ENCODE measurements at places on chromosomes 12 and 14. TPM values are rescaled to one million over a fixed set of nuclear protein-coding genes. Genes with fewer than 3 reads are reported as not detected.

DNA sequence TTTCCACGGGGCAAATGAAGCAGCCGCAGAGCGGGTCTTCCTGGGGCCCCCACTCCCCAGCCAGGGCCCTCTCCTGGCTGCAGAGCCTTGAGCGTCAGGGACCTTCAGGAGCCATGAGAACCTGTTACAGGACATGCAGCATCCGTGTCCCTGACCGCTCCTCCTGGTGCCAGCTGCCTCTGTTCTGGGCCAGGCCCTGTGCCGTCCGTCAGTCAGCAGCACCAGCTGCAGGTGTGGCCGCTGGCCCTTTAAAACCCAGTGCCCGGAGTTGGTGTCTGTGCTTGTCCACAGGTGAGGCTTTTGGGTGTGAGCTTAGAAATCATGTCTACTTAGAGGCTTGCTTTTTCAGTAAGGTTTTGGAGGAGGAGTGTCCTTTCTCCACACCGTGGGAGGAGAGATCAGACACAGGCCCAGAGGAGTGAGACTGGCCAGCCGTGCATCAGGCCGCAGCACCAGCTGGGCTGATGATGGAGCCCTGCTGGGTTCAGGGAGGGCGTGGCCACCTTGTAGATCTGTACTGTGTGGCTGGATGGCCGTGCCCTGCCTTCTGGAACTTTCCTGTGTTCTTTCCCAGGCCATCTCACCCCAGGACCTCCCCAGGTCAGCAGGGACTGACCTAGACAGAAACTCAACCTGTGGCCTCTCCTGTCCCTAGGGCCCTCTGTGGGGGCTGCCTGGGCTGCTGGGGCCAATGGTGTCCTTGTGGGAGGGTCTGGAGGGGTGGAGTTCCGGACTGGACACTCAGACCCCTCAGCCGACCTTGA lies 27.1 kb downstream of the AACS start:
- no peak for DNase-seq

GRCh38 chr12:6542209-6543009 lies 8.1 kb downstream of the GAPDH start:
- no peak for DNase-seq

DNA sequence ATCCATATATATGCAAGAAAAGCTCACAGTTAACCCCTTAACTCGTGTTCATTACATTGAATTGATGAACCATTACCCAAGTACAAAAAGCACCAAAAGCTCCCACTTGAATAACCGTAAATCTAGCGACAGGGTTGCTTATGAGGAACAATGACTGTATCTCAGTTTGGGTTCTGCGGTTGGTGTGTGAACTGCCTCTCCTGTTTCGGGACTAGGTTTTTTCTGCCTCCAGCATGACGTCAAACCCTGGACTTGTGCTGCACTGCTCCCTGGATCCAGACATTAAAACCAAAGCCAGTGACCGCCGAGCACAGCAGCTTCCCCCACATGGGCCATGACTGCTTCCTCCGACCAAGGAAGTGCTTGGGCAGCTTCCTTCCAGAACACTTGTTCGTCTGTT lies 77.7 kb downstream of the SETD3 start:
- DNase-seq: no peak

- DNase-seq: no peak
Measured at GRCh38 chr12:106192659-106193393, 54.1 kb upstream of the NUAK1 start.

DNA sequence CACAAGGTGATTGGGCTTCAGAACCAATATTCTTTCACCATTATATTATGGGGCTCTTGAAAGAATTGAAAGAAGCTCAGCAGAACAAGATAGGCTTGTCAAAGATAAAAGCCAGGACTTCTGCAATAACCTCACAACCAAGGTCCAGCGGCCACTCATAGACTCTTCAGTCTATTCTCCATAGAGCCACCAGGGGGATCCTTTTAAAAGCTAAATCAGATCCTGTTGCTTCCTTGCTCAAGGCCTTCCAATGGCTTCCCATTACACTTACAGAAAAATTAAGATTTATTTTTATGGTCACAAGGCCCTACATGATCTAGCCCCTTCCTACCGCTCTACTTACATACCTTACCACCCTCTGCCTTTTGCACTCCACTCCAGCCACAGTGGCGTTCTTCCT lies 169.6 kb downstream of the C12orf42 start:
- peak; percentile 33 for DNase-seq

- DNase-seq: no peak
Measured at GRCh38 chr14:90060312-90060964, 1.4 kb upstream of the KCNK13 start.

GRCh38 chr12:102408487-102409297 lies 71.7 kb downstream of the IGF1 start:
- DNase-seq: no peak

DNA sequence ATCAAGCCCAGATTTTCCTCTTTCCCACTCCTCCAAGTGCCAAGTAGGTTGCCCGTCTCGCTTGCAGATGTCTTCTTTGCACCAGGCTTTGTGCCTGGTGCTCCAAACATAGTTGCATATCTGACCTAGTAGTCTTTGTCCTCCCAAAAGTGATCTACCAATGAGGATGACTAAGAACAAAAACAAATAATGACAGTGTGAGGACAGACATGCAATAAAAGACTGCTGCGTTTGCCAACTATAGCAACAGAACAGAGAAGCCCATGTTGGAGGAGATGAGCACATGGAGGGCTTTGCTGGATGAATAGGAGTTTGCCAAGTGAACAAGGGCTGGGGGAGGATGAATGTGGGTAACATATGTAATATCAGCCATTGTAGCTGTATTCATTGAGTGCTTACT lies 15.6 kb downstream of the DTX1 start:
- DNase-seq: no peak

GRCh38 chr14:24432259-24433131 lies 2.7 kb downstream of the KHNYN start:
- no peak for DNase-seq

DNA sequence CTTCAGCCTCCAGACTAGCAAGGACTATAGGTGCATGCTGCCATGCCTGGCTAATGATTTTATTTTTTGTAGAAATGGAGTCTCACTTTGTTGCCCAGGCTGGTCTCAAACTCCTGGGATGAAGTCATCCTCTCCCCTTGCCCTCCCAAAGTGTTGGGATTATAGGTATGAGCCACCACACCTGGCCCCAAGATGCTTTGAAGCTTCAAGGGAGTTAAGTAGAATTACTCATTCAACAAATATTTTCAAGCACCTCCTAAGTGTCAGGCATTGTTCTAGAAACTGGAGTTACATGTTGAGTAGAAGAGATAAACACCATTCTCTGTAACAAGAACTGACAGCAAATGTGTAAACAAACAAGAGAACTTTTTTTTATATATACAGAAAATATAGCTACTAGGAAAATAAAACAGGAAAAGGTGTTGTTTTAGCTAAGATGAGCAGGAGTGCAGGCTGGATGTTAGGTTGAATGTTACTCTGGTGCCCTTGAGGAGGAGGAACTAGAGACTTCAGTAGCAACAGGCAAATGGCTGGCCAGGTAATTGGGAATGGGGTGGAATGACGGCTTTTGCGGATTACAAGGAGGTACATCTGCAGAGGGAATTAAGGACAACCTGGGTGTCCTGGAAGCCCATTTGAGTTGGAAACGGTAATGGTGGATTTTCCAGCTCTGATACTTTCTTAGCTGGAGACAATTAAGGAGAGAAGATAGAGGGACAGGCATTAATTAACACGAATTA lies 32.0 kb upstream of the CFAP54 start:
- no peak for DNase-seq

DNA sequence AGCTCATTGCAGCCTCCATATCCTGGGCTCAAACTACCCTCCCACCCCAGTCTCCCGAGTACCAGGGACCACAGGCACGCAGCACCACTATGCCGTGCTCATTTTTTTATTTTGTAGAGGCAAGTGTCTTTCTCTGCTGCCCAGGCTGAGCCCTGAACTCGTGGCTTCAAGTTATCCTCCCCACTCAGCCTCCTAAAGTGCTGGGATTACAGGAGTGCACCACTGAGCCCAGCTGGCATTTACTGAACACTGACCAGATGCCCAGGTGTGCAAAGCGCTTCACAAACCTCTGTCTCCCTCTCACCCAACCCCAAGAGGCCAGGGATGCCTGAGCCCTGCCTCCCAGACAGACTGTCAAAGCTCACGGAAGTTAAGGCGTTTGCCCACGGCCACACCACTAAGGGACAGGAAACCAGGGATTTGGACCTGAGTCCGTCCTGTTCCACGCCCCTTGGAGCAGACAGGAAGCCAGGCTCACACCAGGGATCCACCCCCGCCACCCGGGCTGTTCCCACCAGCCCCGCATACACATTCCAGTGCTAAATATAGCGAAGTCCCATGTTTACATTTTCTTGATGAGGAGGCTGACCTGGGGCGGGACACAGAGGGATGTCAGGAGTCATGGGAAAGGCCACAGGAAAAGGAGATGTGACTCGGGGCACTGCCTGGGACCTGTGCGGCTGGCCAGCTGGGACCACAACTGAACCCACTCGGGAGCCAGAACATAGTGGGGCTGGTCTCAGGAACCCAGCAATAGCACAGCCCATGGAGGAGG lies 51.2 kb downstream of the TESC start:
- DNase-seq: no peak

DNA sequence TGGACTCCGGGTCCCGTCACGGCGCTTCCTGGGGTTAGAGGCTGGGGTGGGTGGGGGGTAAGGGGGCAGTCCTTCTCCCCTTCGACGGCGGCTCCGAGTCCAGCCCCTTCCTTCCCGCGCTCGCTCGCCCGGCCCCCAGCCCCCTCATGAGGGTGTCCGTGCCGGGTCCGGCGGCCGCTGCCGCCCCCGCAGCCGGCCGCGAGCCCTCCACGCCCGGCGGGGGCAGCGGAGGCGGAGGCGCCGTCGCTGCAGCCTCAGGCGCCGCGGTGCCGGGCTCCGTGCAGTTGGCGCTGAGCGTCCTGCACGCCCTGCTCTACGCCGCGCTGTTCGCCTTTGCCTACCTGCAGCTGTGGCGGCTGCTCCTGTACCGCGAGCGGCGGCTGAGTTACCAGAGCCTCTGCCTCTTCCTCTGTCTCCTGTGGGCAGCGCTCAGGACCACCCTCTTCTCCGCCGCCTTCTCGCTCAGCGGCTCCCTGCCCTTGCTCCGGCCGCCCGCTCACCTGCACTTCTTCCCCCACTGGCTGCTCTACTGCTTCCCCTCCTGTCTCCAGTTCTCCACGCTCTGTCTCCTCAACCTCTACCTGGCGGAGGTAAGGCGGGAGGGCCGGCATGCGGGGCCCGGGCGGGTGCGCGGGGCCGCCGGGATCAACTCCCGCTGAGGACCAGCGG lies 500 bp downstream of the GPR137C start:
- peak; percentile 62 for DNase-seq

DNA sequence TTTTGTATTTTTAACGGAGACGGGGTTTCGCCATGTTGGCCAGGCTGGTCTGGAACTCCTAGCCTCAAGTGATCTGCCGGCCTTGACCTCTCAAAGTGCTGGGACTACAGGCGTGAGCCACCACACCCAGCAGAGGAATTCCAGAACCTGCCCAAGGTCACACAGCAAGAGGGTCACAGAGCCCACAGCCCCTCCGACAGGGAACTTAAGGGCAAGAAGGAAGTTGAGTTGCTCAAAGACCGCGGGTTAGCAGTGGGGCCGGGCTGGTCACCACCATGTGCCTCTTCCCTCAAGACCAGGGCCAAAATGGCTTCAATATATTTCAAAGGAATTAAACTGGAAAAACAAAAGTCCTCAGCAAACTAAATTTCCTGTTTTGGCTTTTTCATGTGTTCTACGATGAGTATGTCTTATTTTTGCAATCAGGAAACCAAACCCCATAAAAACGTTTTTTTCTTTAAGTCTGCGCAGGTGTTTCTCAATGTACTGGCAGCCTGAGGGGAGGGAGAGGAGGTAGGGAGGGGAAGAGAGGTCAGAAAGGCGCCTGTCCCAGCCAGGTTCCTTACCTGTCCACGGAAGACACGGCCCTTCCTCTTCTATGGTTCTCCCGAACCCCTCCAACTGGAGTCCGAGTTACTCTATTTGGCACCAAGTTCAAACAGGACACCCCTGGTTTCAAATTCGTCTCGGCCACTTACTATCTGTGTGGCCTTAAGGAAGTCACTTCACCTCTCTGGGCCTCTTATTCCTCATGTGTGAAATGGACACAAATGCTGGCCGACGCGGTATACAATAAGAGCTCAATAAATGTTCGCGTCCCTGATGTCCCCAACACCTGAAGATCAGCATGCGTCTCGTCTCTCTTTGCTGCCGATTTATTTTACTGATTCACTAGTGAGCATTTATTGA lies 778 bp downstream of the SLC8B1 start:
- peak; percentile 58 for DNase-seq

DNA sequence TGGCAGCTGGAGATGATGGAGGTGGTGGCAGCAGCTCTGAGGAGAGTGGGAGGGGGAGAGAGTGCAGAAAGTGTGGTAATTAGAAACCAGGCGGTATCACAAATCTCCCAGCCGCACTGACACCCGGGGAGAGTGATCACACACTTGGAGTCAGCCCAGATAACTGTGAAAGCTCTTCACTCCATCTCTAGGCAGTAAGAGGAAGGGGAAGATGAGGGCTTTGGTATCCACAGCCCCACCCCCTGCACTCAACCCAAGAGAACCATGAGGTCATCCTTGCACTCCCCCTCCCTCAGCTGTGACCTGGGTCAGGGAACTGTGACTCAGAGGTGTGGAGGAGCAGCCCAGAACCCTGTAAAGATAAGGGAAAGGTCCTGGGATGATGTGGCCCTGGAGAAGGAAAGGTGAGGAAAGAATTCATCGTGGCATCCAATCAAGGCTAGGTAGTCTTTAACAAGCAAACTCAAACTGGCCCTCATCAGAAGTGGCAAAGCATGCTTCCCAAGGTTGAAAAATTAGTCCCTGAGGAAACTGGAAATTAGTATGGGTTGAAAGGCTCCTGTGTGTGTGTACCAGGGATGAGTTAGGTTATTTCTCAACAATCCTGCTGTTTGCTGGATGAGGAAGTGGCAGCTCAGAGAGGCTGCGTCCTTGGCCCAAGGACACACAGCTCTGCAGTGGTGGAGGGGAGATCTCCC lies 111.0 kb upstream of the LHX5 start:
- no peak for DNase-seq

- DNase-seq: no peak
Measured at GRCh38 chr14:23388996-23389395, 12.2 kb downstream of the CMTM5 start.

- peak; percentile 84 for DNase-seq
Measured at GRCh38 chr12:122024132-122024785, 2.6 kb downstream of the BCL7A start.

- no peak for DNase-seq
Measured at GRCh38 chr14:72275242-72275641, 343.0 kb downstream of the RGS6 start.

Gene HRK
- 23.7 TPM for total RNA-seq

Gene SMIM41
- total RNA-seq: not detected

Gene SYNDIG1L
- not detected for total RNA-seq

Gene TMEM229B
- total RNA-seq: 11.7 TPM

Gene CACNA2D4
- total RNA-seq: not detected

Gene TAS2R46
- total RNA-seq: 1.6 TPM

Gene TAS2R7
- not detected for total RNA-seq

Measured in OCI-LY7 (cell line).